ENCODE measurements at places on chromosomes 6 and 20.
A peak's percentile ranks its signal among the peaks of the same experiment; 100 is the strongest.

DNA sequence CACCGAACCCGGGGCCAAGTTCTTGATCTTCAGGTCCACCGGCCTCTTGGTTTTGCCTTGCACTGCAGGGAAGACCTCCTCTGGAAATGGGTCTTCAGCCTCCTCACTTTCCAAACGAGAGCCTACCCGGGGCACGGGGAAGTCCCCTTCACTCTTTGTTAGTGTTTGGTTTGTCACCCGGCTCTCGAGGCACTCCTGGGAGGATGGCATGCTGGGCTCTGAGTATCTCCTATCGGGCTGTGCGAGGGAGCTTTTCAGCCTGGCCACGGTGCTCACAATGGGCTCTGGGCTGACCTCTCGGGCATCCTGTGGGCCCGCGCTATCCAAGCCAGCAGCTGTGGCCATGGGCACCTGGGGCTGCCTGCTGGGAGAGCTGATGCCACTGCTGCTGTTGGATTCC is 8.1 kb downstream of the TAGAP start:
- no peak for DNase-seq

GRCh38 chr6:99080191-99080590 is 132.4 kb upstream of the FBXL4 start:
- no peak for DNase-seq

DNA sequence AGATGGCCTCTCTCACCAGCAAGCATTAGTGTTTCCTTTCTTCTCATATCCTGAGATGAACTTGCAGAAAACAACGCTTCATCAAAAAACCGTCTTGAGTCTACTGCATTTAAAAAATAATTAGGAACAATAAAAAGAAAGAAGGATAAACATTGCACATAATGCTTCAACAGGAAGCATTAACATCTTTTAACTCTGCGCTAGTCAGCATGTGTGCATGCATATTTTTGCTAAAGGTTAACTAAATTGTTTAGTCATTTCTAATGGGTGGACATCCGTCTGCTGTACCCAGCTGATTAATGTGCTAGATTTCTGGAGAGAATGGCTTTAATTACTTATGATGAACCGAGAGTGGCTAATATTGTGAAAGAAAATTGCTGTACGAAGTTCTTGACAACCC is 349.3 kb downstream of the SOX4 start:
- no peak for DNase-seq

DNA sequence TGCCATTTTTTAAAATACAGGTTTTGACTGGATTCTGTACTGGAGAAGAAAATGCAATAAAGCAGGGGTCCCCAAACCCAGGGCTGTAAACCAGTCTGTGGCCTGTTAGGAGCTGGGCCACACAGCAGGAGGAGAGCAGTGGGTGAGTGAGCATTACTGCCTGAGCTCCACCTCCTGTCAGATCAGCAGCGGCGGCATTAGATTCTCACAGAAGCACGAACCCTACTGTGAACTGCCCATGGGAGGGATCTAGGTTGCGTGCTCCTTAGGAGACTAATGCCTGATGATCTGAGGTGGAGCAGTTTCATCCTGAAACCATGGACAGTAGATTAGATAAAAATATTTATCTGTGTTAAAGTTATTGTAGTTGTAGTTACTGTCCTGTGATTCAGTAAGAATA is 21.1 kb upstream of the FBXO9 start:
- DNase-seq: no peak

GRCh38 chr6:109014606-109015005 is 80.0 kb downstream of the SESN1 start:
- DNase-seq: no peak

- DNase-seq: no peak
Observed at GRCh38 chr6:144349690-144350527, 64.8 kb downstream of the UTRN start.

- no peak for DNase-seq
Observed at GRCh38 chr6:148591656-148592055, 155.2 kb upstream of the UST start.

- no peak for DNase-seq
Observed at GRCh38 chr20:10635476-10636208, 38.2 kb downstream of the JAG1 start.

- DNase-seq: no peak
Observed at GRCh38 chr6:15061908-15062515, 183.9 kb upstream of the JARID2 start.

DNA sequence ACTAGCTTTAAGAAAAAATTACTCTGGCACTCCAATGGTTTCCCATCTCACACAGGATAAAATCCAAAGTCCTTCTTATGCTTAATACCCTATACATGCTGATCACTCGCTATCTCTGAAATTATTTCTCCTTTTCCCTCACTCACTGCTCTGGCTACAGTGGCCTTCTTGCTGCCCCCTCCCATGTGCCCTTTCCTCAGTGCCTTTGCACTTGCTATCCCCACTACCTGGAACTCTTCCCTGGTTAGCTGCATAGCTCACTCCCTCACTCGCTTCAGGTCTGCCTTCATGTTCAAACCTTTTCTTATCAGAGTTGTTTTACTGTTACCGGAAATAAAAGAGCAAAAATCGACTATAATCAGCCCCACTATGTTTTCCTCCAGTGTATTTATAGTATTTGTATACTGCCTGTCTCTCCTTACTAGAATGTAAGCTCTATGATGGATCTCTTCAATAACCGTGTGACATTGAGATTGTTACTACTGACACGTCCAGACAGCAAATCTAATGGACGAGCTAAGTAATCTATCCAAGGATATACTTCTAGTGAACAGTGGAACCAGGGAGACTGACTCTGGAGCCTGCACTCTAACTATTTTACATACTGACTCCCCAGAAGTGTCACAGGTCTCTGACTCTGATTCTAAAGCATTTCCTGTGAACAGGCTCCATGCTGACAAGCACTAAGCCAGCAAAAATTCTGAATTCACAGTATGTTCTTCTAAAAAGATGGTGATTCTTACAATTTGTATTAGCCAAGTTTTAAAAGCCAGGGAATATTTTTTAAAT is 25.1 kb downstream of the FKBP5 start:
- no peak for DNase-seq

- DNase-seq: no peak
Observed at GRCh38 chr20:52859156-52859876, 112.8 kb upstream of the TSHZ2 start.

GRCh38 chr6:168574699-168575195 is 133.8 kb downstream of the SMOC2 start:
- no peak for DNase-seq

DNA sequence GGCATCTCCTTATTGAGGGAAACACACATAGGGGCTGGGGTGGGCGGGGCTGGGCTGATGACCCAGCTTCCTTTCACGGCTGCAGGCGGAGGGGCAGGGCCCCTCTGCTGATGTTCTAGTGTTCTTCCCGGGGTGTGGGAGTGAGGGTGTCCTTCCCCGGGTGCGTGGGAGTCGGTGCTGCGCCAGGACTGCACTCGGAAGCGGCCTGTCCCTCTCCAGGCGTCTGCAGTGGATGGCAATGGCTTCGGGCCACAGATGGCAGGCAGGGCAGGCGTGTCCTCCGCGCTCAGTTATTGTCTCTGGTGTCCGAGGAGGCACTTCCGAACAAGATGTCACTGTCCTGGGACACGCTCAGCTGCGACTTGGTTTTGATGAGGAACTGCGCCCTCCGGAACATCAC is 19.2 kb downstream of the KCNG1 start:
- no peak for DNase-seq

DNA sequence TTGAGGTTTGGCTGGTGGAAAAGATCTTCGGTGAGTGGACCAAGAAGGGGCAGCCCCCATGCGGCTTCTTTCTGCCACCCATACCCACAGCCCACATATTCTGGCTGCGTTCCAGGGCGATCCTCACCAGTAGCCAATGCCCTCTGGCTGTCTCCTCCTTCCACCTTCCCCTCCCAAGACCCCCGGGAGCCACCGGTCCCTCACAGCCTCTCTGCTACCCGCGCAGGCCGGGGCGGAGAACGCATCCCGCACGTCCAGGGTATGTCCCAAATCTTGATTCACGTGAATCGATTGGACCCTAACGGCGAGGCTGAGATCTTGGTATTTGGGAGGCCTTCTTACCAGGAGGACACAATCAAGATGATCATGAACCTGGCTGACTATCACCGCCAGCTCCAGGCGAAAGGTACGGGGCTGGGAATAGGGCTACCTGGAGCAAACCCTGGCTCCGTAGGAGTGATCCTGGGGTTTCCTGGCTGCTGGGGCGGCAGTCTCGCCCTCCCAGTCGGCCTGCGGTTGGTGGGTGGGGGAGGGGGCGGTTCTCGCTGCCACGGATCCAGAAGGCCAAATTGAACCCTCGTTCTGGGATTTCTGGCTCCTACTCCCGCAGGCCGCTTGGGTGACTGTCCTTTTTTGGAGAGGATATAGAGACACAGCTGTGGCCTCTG is 545 bp downstream of the KHDC3L start:
- DNase-seq: no peak

DNA sequence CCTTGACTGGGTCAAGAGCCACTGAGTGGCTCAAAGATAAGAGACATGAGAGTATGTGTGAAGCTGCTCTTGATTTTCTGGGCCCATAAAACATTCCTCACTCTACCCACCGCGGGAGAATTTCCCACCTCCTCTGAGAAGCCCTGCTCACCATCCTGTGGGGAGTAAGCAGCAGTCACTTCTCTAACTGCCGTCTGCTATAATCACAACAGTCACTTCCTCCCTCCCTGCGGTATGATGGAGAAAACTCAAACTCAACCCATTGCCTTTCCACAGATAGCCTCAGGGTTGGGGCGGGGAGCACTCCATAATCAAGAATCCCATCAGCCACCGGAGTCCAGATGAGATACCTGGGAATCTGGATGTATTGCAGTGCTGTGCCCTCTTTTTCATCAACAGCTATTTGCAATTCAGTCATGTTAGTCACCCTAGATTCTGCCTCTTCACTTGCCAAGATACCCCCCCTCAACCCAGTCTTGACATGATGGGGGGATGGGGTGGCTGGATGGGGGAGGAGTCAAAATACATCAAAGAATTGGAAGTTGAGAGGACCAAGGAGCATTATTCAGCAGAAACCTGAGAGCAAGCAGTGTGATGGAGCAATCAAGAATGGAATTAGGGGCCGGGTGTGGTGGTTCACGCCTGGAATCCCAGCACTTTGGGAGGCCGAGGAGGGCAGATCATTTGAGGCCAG is 5.1 kb downstream of the MOCS1 start:
- no peak for DNase-seq

GRCh38 chr20:43752561-43753301 is 25.9 kb upstream of the GTSF1L start:
- DNase-seq: peak; percentile 93

DNA sequence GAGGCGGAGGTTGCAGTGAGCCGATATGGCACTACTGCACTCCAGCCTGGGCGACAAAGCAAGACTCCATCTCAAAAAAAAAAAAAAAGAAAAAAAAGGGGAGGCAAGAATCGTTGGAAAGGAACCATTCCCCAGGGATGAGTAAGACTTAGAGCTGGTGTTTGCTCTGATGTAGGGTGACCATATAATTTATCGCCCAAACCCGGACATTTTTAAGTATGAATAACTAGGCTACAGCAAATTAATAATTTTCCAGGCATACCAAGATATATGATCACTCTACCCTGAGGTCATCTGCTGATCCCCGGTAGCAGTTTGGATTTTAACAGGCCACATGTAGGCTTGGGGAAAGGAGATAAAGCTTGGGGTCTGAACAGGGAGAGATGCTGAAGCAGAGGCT is 260.9 kb downstream of the BTBD9 start:
- no peak for DNase-seq

DNA sequence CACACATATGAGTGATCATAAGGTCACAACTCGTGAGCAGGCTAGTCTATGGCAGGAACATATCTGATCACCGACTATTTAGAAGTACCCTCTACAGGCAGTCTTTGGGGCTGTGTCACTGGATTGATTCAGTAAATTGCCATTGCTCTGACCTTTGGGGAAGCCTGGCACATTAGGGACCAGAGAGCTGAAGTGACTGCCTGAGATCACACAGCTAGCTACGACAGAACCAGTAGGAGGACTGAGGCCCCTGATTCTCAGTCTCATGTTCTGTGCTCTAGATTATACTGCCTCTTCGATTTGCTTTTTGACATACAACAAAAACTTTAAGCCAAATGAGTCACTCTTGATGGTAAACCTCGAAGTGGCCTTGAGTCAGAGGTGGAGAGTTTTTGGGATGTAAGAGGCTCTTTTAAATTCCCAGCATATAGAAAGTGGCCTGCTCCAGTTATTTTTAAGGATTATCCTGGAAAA is 247.5 kb upstream of the SUPT3H start:
- no peak for DNase-seq

DNA sequence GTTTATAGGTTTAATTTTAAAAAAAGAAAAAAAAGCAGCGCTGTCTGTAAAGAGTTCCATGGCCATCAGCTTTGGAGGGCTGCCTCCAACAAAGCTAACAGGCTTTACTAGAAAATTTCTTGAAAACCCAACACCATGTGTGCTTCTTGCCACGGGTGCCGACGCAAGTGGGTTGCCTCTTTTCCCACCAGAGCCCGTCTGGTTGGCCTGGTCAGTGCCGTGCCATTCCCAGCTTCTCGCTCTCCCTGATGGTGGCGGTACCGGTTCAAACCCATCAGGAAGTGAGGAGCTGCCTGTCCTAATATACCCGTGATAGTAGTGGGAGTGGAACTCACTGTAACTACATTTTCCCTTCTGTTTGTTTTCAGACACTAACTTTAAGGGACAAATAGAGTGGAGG is 73.7 kb downstream of the CDH4 start:
- no peak for DNase-seq

GRCh38 chr6:161117308-161117707 is 125.7 kb downstream of the MAP3K4 start:
- DNase-seq: peak; percentile 98

DNA sequence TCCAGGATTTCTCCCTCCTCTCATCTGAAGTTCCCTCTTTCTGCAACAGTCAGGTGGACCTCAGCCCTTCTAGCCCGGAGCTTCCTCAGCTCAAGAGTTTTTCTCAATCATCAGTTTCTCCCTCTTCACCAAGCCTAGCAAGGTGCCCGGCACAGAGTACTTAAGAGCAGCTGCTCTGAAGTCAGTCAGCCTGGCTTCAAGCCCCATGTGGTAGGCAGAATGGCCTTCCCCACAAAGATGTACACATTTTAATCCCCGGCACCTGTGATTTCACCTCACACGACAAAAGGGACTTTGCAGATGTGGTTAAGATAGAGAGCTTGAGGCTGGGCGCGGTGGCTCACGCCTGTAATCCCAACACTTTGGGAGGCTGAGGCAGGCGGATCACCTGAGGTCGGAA is 15.1 kb upstream of the RBPJL start:
- DNase-seq: no peak

DNA sequence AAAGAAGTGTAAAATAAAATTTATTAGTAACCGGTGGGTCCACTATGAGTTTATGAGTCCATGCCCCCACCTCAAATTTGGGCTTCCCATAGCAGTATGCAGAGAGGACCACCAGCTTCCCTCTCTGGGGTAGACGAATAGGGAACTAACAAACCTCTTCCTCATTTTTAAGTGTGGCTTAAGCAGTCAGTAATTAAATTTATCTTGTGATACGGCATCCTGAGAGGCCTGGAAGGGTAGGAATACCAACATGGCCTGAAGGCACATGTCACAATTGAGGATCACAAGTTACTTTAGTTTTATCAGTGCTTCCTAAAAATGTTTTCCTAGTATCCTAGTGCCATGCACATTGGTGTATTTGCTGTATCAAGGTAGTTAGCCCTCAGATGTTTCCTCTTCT is 239.9 kb downstream of the HIVEP2 start:
- no peak for DNase-seq

Data from CD14-positive monocyte (primary cell).